ENCODE measurements at places on chromosomes 7 and 10.

GRCh38 chr10:99266383-99266782, 30.7 kb upstream of the HPSE2 start:
- DNase-seq = peak; percentile 6

GRCh38 chr7:54560723-54561122, 18.5 kb downstream of the VSTM2A start:
- DNase-seq = no peak

GRCh38 chr10:84990713-84991112, 662.3 kb downstream of the CCSER2 start:
- DNase-seq = peak; percentile 10

DNA sequence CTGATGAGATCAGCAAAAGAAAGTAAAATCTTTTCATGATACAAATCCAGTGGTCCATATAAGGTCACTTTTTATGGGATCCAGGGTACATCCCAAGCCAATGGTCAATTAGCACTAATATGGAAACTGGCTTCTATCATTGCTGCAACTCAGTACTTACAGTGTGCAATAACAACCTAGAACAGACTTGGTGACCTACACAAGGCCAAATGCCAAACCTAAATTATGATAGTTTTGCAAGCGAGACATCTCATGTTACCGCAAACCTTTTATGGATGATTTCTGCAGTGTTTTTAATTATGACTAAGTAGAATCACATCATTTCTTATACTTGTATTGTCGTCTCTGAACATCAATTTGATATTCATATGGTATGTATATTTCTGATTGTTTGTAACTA, 583.5 kb upstream of the SEMA3D start:
- no peak for DNase-seq

Measured in NCI-H1417 (cell line).